ENCODE measurements at places on chromosomes 6 and 20. TPM values are rescaled to one million over a fixed set of nuclear protein-coding genes. Genes with fewer than 3 reads are reported as not detected.

Gene RIMS4
- not detected for total RNA-seq

- no peak for DNase-seq
- H3K27ac ChIP-seq, result no peak overlapping the region
- no peaks in the 10 kb centered on the region for H3K36me3 ChIP-seq
- H3K4me3 ChIP-seq, result no peak overlapping the region
- H3K4me1 ChIP-seq, result peaks cover 2% of the 10 kb centered on the region
- H3K27me3 ChIP-seq, result no peaks in the 10 kb centered on the region
These were observed 63.4 kb downstream of the TCP11 start for GRCh38 chr6:35077713-35078105.

GRCh38 chr6:143298071-143298470, 152.4 kb downstream of the ADAT2 start:
- H3K27ac ChIP-seq, result no peak overlapping the region
- peaks cover 2% of the 10 kb centered on the region for H3K4me1 ChIP-seq
- no peaks in the 10 kb centered on the region for H3K36me3 ChIP-seq
- H3K27me3 ChIP-seq, result no peaks in the 10 kb centered on the region

GRCh38 chr20:36571564-36572504, 1.6 kb upstream of the TGIF2 start:
- H3K36me3 ChIP-seq, result peaks cover 21% of the 10 kb centered on the region
- no peaks in the 10 kb centered on the region for H3K27me3 ChIP-seq
- H3K4me3 ChIP-seq, result peak overlapping the region; percentile 87
- H3K4me1 ChIP-seq, result peaks cover 40% of the 10 kb centered on the region
- no peak for DNase-seq
- peak overlapping the region; percentile 98 for H3K27ac ChIP-seq

- H3K4me3 ChIP-seq, result peak overlapping the region; percentile 99
- no peaks in the 10 kb centered on the region for H3K27me3 ChIP-seq
- peak overlapping the region; percentile 100 for H3K27ac ChIP-seq
- DNase-seq, result no peak
These were observed 627 bp downstream of the RPS18 start for GRCh38 chr6:33272275-33273128.

Gene AGPAT1
- total RNA-seq, result 46.6 TPM

DNA sequence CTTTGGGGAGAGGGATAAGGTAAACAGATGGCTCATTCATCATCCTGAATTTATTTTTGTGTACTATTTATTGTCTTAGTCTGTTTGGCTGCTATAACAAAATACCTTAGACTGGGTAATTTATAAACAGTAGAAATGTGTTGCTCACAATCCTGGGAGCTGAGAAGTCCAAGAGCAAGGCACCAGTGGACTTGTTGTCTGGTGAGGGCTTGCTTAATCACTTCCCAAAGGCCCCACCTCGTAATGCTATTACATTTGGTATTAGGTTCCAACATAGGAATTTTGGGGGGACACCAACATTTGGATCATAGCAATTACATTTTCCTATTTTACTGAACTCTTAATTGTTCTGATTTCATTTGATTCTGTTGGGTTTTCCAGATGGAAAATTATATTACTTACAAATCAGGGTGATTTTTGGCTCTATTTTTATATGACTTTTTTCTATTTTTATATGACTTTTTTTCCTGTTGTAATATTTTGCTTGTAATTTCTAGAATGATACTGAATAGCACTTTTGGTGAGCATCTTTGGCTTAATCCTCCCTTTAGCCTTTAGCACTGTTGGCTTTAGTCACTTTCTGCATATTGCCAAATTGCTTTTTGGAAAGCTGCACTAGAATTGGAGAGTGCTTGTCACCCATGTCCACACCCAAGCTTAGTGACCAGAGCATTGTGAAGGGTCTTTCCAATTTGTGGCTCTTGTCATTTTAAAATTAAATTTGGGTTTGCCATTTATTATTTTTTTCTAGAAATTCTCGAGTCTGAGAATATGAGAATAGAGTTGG, 43.7 kb upstream of the TULP4 start:
- no peaks in the 10 kb centered on the region for H3K27me3 ChIP-seq
- H3K36me3 ChIP-seq, result peaks cover 13% of the 10 kb centered on the region
- peaks cover 29% of the 10 kb centered on the region for H3K4me1 ChIP-seq

Gene OLIG3
- 0.34 TPM for total RNA-seq

GRCh38 chr6:54282186-54282585, 26.1 kb upstream of the TINAG start:
- H3K36me3 ChIP-seq, result no peaks in the 10 kb centered on the region
- H3K27me3 ChIP-seq, result no peaks in the 10 kb centered on the region
- no peak overlapping the region for H3K27ac ChIP-seq
- no peak for DNase-seq
- no peaks in the 10 kb centered on the region for H3K4me1 ChIP-seq

GRCh38 chr20:46680684-46681031, 8.6 kb downstream of the TP53RK start:
- peaks cover 8% of the 10 kb centered on the region for H3K36me3 ChIP-seq
- DNase-seq, result no peak
- no peaks in the 10 kb centered on the region for H3K27me3 ChIP-seq
- H3K4me1 ChIP-seq, result peaks cover 16% of the 10 kb centered on the region

- no peak overlapping the region for H3K4me3 ChIP-seq
- no peak overlapping the region for H3K27ac ChIP-seq
- H3K4me1 ChIP-seq, result peaks cover 30% of the 10 kb centered on the region
- H3K27me3 ChIP-seq, result no peaks in the 10 kb centered on the region
These were observed 75.8 kb downstream of the GJA10 start for GRCh38 chr6:89970072-89970471.

Gene C6orf132
- total RNA-seq, result not detected

Gene HLA-DOB
- 15.6 TPM for total RNA-seq

Gene TMC2
- not detected for total RNA-seq

DNA sequence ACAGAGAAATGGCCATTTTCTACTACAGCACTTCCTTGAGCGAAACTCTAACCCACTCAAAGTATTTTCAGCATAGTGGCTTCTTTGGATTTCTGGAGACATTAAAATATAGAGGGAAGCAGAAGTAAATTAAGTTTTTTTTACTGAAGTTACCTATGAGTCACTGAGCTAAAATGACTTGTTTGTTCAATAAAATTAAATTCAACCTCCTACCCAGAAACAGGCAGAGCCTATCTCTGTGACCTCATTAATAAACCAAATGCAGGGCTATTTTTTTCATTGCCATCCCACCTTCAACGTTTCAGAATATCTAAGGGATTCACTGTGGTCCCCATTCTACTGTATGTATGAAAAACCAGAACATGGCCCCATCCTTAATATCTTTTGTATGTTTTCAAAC, 133.0 kb downstream of the MTFR2 start:
- no peak for DNase-seq
- no peaks in the 10 kb centered on the region for H3K36me3 ChIP-seq
- H3K27me3 ChIP-seq, result peaks cover 4% of the 10 kb centered on the region
- H3K27ac ChIP-seq, result no peak overlapping the region

- DNase-seq, result no peak
- peaks cover 8% of the 10 kb centered on the region for H3K36me3 ChIP-seq
- H3K27me3 ChIP-seq, result no peaks in the 10 kb centered on the region
- no peak overlapping the region for H3K27ac ChIP-seq
- H3K4me1 ChIP-seq, result peaks cover 16% of the 10 kb centered on the region
These were observed 5.7 kb downstream of the CABLES2 start for GRCh38 chr20:62401331-62401779.

GRCh38 chr6:39433630-39434029, 111.1 kb upstream of the KCNK16 start:
- no peak overlapping the region for H3K27ac ChIP-seq
- H3K4me1 ChIP-seq, result peaks cover 7% of the 10 kb centered on the region
- H3K27me3 ChIP-seq, result peaks cover 2% of the 10 kb centered on the region
- no peak overlapping the region for H3K4me3 ChIP-seq
- DNase-seq, result no peak

DNA sequence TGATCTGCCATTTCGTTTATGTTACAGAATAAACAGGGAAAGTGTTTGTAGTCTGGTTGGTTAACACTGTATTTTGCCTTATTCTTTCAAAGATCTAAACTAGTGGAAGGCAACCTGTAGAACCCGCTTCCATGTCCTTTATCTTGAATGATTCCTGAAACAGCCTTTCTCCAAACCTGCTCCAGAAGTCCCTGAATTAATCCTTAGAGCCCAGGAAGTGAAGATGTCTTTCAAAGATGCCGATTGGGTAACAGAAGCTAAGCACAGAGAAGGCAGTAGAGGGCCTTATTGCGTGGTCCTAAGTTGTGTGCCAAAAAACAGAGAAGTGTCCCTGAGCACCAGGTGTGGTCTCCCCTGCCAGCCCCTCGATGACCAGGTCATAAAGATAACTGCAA, 19.2 kb upstream of the ZSCAN16 start:
- peak overlapping the region; percentile 82 for H3K4me3 ChIP-seq
- H3K4me1 ChIP-seq, result peaks cover 14% of the 10 kb centered on the region
- no peaks in the 10 kb centered on the region for H3K36me3 ChIP-seq

- no peaks in the 10 kb centered on the region for H3K36me3 ChIP-seq
- DNase-seq, result no peak
- peaks cover 56% of the 10 kb centered on the region for H3K27me3 ChIP-seq
- no peak overlapping the region for H3K27ac ChIP-seq
- H3K4me3 ChIP-seq, result no peak overlapping the region
These were observed 73.2 kb downstream of the NPEPL1 start for GRCh38 chr20:58765780-58766179.

Gene SNAP91
- not detected for total RNA-seq

DNA sequence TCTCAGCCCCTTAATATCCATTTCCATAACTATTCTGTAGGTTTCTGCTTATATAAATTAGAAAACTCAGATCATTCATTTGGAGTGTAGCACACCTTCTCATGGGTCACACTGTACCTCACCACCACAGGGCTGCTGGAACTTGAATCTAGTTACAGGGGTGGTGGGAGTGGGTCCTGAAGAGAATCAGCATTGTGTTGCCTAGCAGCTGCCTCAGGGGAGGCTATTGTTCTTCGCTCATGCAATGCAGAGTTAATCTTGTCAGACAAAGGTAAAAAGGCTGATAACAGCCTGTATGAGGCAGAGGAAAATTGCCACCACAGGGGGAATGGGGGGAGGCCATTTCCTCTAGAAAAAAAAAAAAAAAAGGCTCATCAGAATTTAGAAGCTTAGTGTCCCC, 496.0 kb upstream of the ADGRB3 start:
- H3K27ac ChIP-seq, result no peak overlapping the region
- no peak for DNase-seq
- H3K4me1 ChIP-seq, result no peaks in the 10 kb centered on the region
- no peaks in the 10 kb centered on the region for H3K36me3 ChIP-seq
- H3K4me3 ChIP-seq, result no peak overlapping the region

Gene PXMP4
- 17.1 TPM for total RNA-seq

- H3K36me3 ChIP-seq, result no peaks in the 10 kb centered on the region
- H3K27me3 ChIP-seq, result peaks cover 3% of the 10 kb centered on the region
These were observed 258.3 kb upstream of the FOXQ1 start for GRCh38 chr6:1053586-1053985.

- no peaks in the 10 kb centered on the region for H3K36me3 ChIP-seq
- H3K27me3 ChIP-seq, result peaks cover 3% of the 10 kb centered on the region
- no peak overlapping the region for H3K4me3 ChIP-seq
- H3K4me1 ChIP-seq, result no peaks in the 10 kb centered on the region
- no peak overlapping the region for H3K27ac ChIP-seq
- DNase-seq, result no peak
These were observed 15.9 kb downstream of the RFPL4B start for GRCh38 chr6:112362812-112363570.

DNA sequence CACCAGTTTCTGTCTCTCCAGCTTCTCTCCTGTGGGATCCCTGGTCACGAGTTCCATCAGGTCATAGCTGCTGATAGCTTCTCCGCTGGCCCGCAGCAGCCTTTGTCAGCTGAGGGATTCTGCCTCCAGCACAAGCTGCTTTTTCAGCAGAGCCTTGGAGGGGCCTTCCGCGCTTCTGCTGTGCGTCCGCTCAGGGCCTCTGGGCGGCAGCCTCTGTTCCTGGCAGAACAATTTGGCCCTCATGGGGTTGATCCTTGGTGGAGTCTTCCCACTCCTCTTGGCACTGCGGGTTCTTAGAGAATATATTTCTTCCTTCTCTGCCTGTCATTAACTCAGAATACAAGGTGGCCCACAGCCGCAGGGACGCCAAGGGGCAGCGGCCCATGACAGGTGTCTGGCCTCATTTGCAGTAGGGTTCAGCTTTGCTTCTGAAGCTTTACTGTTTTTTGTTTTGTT, 158.8 kb downstream of the DTNBP1 start:
- no peaks in the 10 kb centered on the region for H3K27me3 ChIP-seq
- DNase-seq, result no peak
- no peaks in the 10 kb centered on the region for H3K4me1 ChIP-seq
- H3K4me3 ChIP-seq, result no peak overlapping the region
- peaks cover 43% of the 10 kb centered on the region for H3K36me3 ChIP-seq

Gene GFOD1
- total RNA-seq, result 8.0 TPM

Gene RGS17
- total RNA-seq, result not detected

GRCh38 chr6:44256775-44257024, 628 bp downstream of the SLC35B2 start:
- DNase-seq, result no peak
- peaks cover 60% of the 10 kb centered on the region for H3K4me1 ChIP-seq
- peak overlapping the region; percentile 75 for H3K27ac ChIP-seq
- peaks cover 67% of the 10 kb centered on the region for H3K36me3 ChIP-seq
- peak overlapping the region; percentile 85 for H3K4me3 ChIP-seq

DNA sequence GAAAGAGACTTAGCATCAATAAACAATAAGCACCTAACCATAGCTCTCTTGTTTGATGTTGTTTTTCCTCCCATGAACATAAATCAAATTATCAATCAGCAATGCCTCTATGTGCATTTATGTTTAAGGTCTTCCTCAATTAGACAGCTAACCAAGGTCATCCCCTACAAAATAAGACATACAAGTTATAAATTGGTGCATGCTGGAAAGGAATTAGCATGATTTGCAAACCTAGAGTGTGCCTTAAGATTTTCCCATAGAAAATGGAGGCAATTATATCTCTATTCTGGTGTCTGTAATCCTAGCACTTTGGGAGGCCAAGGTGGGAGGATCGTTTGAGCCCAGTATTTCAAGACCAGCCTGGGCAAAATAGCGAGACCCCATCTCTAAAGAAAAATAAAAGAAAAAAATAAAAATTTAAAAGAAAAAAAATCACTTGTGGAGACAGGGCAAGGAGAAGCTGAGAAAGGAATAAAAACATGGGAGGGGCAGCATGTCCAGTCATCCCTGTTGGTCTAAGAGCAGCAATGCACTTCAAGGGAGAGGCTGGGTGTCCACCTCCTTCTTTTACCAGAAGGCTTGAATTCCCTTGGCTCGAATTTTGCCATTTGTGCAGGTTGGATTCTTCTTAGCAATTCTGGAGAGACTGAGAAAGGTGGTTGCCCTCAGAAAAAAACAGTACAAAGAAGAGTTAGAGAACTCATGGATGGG, 9.3 kb upstream of the SLPI start:
- no peaks in the 10 kb centered on the region for H3K36me3 ChIP-seq
- no peak overlapping the region for H3K4me3 ChIP-seq
- no peak for DNase-seq
- H3K27ac ChIP-seq, result no peak overlapping the region
- H3K4me1 ChIP-seq, result no peaks in the 10 kb centered on the region

Gene BTNL2
- total RNA-seq, result not detected

DNA sequence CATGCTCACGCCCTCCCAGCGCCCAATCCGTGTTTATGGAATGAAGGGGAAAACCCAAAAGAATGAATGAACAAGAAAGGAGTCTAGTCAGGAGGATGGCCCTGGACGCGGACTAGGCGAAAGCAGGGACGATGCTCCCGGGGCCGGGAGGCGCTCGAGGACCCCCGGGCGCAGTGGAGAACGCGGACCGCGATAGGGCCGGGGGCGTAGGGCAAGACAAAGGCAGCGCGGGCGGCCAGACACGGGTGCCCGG, 758 bp downstream of the GCLC start:
- H3K27me3 ChIP-seq, result peaks cover 17% of the 10 kb centered on the region
- no peak for DNase-seq
- peak overlapping the region; percentile 84 for H3K27ac ChIP-seq
- peaks cover 5% of the 10 kb centered on the region for H3K36me3 ChIP-seq
- H3K4me3 ChIP-seq, result peak overlapping the region; percentile 86
- peaks cover 46% of the 10 kb centered on the region for H3K4me1 ChIP-seq

Gene FNDC11
- total RNA-seq, result 0.26 TPM

GRCh38 chr20:39849664-39850063, 839.4 kb downstream of the MAFB start:
- no peaks in the 10 kb centered on the region for H3K4me1 ChIP-seq
- no peak for DNase-seq
- no peaks in the 10 kb centered on the region for H3K27me3 ChIP-seq
- H3K4me3 ChIP-seq, result no peak overlapping the region
